ENCODE measurements at places on chromosomes 2 and 18.

DNA sequence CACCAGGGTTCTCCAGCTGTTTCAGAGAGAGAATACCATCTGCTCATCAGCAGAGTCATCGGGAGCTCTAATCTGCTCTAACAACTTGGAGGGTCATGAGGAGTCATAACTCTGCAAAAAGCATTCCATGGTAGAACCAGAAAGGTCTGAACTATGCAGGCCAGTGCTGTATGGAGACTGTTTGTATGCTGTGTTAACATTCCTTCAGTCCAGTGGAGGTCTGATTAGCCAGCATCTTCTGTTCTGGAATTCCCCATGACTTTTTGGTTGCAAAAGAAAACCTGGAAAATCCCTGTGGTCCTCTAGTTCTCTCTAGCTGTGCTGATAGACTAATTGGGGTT is 9.4 kb upstream of the ITGB6 start:
- DNase-seq, result no peak

- DNase-seq, result no peak
Observed at GRCh38 chr18:12803069-12803936, 80.7 kb downstream of the PTPN2 start.

- no peak for DNase-seq
Observed at GRCh38 chr2:149004836-149005235, 33.7 kb upstream of the LYPD6B start.

DNA sequence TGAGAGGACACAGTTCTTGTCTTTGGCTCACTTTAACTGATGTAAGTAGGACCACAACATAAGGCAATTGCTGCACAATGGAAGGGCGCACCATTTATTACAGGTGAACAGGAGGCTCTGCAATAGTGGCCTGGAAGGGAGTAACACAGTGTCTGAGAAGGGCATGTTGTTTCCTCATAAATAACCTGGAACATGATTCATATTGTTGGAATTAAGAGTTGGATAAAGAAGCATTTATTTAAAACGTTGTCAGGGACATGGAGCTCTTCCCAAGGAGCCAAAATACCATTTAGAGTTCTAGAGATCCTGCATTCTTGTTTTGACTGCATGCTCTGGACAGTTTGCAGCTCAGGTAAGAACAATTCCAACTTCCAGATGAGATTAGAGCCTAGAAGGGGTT is 110.4 kb downstream of the PLCL1 start:
- no peak for DNase-seq

DNA sequence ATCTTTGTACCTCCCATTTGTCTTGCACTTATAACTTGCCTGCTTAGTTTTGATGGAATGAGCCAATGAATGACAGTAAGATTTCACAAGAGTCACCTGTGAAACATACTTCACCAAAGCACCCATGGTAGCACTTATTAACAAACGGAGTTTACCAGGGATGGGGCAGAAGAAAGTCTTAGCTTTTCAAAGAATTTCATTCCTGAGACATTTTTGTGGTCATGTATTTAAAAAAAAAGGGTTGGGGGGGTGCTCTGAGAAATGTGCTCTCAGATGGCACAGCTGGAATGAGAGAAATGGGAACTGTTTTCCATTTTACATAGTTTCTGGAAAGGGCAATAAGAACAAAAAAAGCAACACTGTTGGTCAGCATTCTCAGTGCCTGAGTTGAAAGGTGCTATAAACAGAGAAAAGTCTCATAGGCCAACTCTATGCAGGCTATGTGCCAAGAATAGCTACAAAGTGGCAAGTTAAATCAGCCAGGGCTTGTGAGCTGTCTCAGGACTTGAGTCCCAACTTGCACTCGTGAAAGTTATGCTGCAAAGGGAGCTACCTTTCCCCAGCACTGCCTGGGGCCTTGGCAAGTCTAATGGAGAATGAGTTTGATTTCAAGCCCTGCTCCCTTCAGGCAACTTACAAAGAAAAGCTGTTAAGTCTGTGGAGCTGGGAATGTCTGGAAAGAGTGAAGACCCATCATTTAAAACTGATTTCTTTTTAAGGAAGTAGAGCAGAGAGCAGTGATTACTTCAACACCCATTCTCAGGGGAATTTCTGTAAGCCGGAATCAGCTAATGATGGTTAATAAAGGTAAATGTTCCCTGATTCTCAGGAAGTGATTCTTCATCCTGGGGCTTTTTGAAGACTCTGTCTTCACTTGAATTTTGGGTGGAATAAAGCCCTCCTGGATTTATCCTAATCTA is 170.6 kb downstream of the SLC8A1 start:
- no peak for DNase-seq

DNA sequence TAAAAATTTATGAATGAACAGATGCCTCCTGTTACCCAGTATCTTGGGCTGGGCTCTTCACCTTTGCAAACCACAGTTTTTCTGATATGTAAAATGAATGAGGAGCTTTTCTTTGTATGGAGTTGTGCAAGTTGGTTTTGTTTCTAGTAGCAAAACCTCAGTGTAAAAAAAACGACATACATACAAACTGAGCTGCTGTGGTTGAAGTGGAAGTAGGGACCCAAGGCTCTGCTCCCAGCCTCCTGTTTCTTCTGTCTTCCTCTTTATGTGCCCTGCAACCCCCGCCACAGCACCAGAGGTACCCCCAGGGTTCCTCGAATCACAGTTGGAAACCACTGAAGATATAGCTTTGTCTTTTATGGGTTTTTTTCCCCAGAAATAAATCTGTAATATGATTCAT is 118.1 kb downstream of the MYO1B start:
- no peak for DNase-seq

GRCh38 chr2:186422226-186422625 is 63.8 kb upstream of the ZC3H15 start:
- DNase-seq, result no peak

DNA sequence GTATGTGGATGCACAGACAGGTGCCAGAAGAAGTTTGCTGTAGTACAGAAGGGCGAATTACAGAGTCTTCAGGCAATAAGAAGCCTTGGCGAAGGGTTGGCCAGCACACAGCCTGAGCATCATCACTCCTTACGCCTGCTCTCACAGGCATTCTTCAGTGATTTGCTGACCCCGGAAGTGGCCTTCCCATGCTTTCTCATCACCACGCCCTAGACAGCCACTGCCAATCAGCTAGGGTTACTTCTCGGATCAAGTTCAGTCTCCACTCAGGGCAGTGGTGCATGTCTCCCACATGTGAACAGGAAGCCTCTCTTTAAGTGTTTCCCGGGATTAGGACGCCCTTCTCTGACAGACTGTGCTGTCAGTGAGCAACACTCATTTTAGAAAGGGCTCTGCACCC is 81.8 kb downstream of the C1QL2 start:
- no peak for DNase-seq

DNA sequence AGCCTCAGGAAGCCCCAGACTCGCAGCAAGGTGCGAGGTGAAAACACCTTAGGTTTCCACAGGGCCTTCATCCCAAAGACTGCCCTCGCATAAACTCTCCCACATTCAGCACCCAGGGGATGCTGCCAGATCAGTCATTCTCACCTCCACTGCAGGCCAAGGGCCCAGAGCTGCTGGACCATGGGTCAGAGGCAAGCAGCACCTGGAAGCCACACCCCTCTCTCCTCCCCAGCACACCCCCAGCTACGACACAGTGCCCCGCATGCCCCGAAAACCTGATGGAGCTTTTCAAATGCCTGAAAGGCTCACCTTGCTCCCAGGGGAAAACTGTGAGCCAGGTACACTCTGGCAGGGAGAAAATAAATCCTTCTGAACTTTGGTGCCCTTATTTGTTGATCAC is 31.9 kb upstream of the LDLRAD4 start:
- no peak for DNase-seq

- no peak for DNase-seq
Observed at GRCh38 chr18:5539391-5539790, 4.4 kb downstream of the EPB41L3 start.

DNA sequence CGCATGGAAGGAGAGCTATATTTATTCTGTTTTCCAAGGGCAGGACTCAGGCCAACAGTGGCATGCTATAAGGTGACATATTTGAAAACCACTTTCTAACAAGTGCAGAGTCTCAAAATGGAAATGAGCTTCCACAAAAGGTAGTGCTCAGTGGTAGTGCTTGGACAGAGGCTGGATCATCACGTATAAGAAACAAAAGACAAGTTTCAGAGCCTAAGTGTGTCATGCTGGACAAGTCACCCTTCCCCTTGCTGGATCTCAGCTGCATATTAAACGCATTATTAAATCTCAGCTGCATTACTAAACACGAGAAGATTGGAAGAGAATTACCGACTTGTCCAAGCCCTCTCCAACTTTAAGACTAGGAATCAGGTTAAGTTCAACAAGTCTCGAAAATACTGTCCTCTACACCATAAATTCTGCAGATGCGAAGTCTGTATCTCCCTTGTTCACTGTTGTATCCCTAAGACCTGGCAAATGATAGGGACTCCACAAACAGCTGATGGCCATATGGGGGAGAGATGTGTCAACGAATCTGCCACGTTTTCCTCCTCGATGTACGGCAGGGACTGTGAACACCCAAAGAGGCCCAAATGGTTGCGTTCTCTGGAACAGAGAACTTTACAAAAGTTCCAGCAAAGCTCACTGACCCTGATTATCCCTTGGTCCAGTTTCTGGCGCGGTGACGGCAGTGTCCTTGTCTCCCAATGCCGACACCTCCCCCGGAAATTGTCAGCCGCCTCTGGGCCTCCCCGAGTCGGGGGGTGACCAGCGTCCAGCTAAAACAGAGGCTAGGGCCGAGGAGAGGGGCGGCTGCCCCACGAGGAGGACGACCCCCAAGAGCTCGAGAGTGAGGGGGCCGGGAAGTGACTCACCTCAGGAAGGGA is 611 bp downstream of the NOL10 start:
- no peak for DNase-seq

DNA sequence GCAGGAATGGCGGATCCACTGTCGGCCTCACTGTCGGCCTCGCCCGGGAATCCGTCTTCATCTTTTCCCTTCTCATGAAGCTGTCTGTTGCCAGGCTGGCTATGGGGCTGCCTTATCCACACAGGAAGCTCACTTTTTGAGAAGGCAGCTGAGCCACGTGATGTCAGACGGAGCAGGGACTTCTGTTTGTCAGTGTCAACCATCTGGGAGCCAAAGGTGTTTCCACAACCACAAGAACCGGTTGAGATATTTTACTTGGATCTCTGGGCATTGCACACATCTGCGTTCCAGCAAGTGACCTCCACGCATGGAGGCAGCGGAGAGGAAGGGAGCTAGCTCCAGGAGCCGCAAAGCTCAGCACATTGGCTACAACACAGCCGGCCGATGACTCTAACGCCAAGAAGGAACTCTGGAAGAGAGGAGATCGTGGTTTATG is 27.4 kb upstream of the TAF1B start:
- no peak for DNase-seq

DNA sequence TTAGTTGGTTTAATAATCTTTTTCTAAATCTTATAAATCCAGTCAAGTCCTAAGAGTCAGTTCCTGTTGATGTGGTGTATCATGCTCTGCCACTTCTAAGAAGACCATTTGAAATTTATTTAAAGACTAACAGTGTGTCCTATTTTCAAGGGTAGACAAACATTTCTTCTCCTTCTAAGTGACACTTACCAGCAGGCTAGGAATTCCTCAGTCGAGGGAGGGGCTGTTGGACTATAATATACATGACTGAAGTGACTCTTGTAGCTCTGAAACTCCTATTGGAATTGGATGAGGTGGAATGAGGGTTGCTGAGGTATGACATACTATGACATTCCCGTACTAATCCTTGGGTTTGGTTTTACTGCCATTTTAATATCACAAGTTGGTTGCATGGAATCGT is 30.6 kb downstream of the ITGB6 start:
- no peak for DNase-seq

DNA sequence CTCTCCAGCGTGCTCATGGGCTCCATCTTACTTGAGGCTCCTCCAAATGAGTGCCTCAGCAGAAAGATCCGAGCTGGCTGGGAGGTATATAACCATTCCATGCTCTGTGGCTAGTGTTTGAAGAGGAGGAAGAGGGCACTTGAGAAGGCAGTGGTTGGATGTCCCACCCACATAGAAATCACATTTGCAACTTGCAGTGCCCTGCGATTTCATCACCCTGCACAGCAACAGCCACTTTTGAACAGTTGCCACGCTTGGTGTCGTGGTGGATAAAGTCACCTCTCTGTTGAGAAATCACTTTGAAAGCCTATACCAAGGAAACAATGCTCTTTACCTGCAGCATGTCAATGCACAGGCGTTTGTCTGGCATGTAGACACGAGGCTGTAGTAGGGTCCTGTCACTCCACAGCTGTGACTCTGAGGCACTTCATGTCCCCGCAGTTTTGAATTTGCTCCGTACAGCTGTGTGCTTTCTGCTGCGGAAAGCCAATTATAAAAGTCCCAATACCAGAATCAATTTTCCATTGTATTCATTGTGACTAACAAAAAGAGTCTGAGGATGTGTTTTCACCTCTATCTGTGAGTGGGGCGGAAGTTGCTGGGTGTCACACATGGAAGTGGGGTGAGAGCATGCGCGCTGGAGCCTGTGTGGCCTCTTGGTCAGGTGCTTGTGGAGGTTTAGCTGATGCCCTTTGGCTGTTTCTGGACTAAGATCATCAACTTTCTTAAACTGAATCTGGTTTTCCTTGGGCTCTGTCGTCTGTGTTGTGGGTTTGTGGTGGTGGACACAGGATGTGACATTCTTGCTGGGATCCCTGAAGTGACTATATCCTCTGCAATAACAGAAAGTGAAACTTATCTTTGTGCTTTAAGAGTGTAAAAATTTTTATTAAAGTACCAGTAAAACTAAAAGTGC is 2.8 kb downstream of the CNDP2 start:
- DNase-seq, result no peak
